Myometrial cell (primary cell): ENCODE measurements at places on chromosomes 13 and 19. TPM values are rescaled to one million over a fixed set of nuclear protein-coding genes. Genes with fewer than 3 reads are reported as not detected.

ZNF44 gene
- total RNA-seq: 2.8 and 4.6 TPM in 2 replicates

CGB3 gene
- not detected in 2 replicates for total RNA-seq

INSL3 gene
- not detected in 2 replicates for total RNA-seq

PLIN4 gene
- 0.71 and 1.2 TPM in 2 replicates for total RNA-seq

KIR2DL3 gene
- not detected in 2 replicates for total RNA-seq

FCAR gene
- not detected in 2 replicates for total RNA-seq
